ENCODE measurements at places on chromosomes 2 and 18.

GRCh38 chr2:121094845-121095244 lies 190.2 kb downstream of the TFCP2L1 start:
- no peak for DNase-seq

DNA sequence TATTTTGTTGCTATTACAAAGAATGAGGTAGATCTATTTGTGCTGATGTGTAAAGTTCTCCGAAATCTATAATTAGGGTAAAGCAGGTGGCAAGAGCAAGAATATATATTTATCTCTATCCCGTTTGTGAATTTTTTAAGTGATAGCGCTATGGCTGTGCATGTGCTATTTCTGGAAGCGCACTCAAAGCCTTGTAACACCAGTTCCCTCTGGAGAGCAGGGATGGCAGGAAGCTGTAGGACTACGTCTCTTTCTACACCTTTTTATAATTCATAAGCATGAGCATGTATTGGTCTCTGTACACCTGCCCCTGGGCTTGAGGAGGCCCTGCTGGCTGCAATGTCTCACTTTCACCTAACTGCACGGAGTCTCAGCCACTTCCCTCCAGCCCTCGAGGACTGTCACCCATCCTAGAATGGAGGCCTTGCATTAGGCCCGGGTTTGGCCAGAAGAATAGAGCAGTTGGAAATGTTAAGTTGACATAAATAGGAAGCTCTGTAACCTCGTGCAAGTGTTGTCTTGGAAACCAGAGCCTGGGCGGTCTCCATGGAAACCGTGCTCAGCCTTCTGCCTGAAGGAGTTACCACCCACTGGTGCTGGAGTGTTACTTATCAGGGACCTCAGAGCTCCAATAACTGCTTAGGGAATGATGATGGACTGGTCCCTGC lies 20.9 kb downstream of the ITM2C start:
- no peak for DNase-seq

DNA sequence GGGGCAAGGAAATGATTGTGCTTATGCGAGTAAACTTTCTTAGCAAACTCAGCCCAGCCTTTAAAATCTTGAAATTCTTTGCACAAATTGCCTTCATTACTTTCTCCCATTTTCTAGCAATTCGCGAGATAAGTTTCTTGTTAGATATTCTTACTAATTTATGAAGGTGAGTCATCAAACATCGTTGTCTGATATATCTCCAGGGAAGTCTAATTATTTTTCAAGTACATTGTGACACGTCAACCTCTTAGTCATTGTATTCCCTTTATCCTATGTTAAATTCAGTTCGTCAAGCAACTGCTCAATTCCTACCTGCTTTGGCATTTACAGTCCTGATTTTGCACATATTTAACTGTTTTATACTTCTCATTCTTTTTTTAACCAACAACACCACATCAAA lies 854.5 kb upstream of the CRIM1 start:
- no peak for DNase-seq

DNA sequence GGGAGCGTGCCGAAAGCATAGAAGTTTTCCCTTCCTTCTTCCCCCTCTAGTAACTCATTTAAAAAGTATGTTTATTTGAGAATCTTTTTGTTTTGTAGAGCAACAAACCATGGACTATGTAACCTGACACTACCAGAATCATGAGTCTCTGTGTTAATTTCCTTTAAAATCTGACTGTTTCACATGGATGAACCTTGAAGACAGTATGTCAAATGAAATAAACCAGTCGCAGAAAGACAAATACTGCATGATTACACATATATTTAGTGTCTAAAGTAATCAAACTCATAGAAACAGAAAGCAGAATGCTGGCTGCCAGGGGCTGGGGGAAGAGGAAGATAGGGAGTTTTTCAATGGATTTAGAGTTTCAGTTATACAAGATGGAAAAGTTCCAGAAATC lies 32.3 kb downstream of the PTPN2 start:
- DNase-seq, result no peak

GRCh38 chr2:88190808-88191721 lies 20.9 kb downstream of the THNSL2 start:
- no peak for DNase-seq

GRCh38 chr18:13982126-13982525 lies 66.8 kb upstream of the MC2R start:
- DNase-seq, result no peak

DNA sequence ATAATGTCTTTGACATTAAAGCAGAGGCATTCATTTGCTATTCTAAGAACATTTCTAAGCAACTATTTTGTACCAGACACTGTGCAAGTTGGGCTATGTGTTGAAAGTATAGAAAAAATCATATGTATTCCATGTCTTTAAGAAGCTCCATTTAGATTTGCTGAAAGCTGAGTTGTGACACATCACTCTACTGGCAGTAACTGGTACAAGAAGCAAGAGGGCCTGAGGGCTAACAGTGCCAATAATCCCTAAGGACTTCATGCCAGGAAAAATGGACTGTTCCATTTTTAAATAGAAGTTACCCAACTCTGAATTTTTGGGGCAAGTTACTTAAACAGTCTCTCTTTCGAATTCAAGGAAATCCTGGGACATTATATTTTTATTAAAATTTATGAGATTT lies 178.7 kb downstream of the SRBD1 start:
- no peak for DNase-seq

DNA sequence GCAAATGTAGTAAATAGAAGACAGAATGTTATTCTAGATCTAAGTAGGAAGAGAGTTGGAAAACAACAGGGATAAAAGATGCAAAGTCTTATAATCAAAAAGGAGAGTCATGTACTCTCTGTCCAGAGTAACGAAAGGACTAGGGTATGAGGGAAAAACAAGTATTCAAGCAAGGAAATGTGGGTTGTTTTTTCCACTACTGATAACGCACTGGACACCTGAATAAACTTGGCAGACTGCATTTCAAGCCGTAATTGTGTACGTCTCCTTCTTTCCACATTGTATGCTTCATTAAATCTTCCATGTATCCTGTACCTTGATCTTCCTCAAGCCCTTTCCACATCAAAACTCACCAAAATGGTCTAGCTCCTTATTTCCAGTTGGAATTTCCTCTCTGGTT lies 420.6 kb downstream of the ZEB2 start:
- DNase-seq, result no peak

DNA sequence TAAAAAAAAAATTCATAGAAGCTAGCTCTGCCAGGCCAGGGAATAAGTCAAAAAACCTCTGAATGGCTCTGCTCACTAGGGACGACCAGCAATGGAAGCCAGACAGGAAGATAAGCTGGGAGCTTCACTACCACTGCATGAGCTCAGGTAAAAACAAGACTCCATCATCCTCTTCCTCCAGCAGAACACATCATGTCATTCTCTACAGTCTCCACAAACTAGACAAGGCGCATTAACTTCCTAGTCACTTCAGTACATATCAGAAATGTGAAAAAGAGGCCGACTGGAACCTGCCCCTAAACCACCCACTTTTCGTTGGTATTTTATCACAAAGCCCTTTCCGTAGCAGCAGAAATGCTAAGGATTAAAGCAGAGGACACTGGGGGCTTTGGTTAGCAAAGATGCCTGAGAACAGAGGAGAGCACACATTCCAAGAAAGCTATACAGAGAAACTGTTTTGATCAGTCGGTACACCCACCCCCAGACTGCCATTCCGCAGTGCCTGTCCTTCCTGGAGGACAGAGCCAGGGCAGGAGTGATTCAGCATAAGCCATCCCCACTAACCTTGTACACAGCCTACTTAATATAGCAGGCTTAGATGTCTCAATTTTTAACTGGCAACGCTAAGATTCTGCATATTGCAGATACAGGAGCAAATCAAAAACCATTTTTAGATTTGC lies 53.4 kb downstream of the AAK1 start:
- no peak for DNase-seq

DNA sequence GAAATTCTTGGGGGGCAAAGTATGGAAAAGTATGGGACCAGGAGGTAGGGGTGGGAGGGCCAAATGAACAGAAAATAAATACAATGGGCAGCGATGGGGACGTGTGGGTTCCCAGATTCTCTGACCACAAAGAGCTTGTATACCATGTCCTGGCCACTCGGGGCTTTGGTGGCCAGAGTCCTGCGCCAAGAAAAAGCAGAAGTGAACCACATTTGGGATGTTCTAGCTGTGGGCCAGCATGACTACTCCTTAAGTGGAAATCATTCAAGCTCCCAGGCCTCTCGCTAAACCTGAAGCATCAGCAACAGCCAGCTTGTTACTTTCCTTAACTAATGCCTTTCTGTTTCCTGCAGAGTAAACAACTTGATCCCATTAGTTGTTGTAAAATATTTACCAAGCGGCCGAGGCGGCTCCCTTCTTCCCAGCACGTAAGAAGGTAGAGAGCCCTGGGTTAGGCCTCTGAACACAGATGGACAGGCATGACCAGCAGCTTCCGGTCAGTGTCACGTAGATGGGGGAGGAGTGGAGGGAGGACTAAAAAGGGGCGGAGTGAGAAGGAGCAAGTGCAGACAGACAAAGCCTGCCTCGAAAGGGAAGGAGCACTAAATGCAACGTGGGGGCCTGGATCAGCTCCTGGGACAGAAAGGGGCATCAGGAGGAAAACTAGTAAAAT lies 88.2 kb downstream of the GALNT14 start:
- no peak for DNase-seq

- DNase-seq, result no peak
Observed at GRCh38 chr2:32937602-32938448, 8.9 kb upstream of the LTBP1 start.

DNA sequence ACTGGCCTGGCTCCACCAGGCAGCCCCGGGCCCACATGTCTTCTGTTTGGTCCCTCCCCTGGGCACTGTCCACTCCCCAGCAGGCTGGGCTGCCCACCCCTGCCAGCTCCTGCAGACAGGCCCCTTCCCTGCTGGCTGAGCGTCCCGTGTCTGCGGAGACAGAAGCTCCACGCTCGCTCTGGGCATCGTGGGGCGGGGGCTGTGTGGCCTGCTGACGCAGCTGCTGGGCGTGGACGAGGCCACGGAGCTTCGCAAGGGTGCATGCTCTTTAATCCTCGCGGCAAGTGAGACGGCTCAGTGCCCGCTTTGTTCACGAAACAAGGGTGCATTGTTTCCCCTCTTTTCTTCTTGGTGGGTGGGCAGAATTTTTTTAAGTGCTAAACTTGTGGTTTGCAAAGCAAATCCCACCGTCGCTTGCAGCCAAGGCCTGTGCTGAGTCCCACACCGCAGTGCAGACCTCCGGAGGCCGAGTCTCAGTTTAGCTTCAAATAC lies 132.8 kb upstream of the CTDP1 start:
- DNase-seq, result no peak

DNA sequence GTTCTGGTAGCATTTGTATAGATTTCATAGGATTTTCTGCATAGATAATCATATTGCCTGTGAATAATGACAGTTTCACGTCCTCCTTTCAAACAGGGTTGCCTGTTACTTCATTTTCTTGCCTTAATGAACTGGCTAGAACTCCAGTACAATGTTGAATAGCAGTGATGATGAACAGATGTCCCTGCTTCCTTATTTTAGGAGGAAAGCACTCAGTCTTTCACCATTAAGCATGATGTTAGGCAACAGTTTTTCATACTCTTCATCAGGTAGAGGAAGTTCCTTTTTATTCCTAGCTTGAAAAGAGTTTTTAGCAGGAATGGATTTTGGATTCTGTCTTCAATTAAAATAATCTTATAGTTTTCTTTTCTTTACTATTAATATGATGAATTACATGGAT lies 39.7 kb downstream of the C2orf76 start:
- DNase-seq, result no peak

GRCh38 chr18:67475673-67476072 lies 40.8 kb downstream of the DSEL start:
- DNase-seq, result no peak

DNA sequence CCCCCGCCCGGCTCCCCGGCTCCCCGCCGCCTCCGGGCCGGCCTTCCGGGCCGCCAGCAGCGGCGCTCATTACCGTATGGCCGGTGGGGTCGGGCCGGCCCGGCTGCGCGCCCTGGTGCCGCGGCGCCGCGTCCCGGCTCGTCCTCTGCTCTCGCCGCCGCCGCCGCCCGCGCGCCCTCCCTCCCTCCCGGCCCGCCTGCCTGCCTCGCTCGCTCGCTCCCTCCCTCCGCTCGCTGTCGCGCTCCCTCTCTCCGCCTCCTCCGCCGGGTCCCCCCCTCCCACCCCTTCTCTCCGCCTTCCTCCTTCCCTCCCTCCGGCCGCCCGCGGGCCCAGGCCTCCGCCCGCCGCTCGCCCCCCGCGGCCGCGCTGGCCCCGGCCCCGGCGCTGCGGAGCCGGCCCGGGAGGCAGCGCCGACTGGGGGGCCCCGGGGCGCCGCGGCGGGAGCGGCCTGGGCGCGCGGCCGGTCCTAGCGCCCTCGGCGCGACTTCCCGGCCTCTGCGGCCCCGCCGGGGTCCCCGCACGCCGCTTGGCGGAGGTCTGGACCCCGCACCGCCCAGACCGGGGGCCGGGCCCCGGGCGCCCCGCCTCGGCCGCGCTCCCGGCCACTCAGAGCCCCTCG lies at the start of gene DNMT3A:
TSS of gene DNMT3A (minus strand) at position 173 of the 619 bp plus-strand sequence. CDS start 27,941 bp downstream, outside the sequence.
- DNase-seq, result peak; percentile 69

GRCh38 chr2:106547164-106547903 lies 60.2 kb downstream of the CD8B2 start:
- no peak for DNase-seq

DNA sequence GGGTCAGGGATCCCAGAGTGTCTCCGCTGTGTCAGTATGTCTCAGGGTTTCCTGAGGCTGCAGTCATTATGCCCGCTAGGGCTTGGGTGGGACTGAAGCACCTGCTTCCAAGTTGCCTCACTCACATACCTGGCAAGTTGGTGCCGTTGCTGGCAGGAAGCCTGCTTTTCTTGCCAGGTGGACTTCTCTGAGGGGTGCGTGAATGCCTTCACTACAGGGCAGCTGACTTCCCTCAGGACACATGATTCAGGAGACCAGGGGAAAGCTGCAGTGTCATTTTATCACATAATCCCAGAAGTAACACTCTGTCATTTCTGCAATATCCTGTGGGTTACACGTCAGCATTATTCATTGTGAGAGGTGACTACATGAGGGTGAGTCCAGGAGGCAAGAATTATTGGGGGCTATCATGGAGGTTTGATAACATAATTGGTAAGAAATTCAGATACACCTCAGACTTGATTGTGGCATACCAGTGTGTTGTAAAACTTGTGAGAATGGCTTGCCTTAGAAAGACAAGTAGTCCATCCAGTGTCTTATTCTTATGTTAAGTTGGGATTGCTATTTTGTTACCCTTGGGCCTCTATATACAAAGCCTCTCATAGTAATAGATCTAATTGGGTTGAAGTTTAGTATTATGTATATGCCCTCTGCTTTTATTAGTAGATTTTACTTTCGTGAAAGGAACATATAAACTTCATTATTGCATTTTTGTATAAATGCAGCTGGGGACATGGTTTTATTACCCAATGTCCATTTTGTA lies 44.1 kb downstream of the NEDD4L start:
- no peak for DNase-seq

GRCh38 chr2:102618452-102619413 lies 620 bp upstream of the SLC9A2 start:
- DNase-seq, result peak; percentile 6

DNA sequence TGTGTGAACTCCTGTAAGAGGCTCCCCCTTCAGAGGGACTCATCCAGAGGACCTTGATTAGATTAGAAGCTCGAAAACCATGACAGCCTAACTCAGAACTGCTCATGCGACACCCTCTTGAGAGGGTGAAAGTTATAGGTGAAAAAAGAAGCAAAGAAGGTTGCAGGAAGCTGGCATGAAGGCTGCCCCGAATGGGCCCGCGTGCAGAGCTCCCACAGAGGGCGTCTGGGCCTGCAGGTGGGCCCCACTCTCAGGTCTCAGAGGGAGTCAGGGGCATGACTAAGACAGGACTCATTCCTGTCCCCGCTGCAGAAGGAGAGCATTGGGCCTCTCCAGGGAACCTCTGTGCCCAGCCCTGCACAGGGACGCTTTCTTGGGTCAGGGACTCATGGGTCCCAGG lies 235.4 kb downstream of the EIPR1 start:
- DNase-seq, result no peak

Data from stimulated activated naive CD4-positive, alpha-beta T cell treated with Interleukin-2 at 50 U/mL for 16 hours (primary cell).